Globus pallidus (tissue), 1 donor: ENCODE measurements at places on chromosomes 3 and 15.

GRCh38 chr3:140288595-140288994 lies 353.6 kb downstream of the CLSTN2 start:
- no peak for DNase-seq

DNA sequence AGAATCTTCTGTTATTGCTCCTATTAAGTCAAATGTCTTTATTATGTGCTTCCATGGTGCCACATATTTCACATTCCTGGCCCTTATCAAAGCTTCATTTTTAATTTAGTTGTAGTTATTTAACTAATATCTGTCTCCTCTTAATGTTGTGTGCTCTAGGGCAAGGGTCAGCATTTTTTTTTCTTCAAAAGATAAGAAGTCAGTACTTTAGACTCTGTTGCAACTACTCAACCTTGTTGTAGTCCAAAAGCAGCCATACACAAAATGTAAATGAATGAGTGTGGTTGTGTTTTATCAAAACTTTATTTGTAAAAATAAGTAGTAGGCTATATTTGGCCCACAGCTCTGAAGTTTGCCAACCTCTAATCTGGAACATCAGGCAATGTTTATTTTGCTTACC lies 394.7 kb upstream of the CBLB start:
- DNase-seq = no peak

GRCh38 chr3:115999613-116000012 lies 376.3 kb downstream of the GAP43 start:
- peak; percentile 12 for DNase-seq

GRCh38 chr3:99473321-99473751 lies 165.1 kb upstream of the COL8A1 start:
- DNase-seq = no peak

DNA sequence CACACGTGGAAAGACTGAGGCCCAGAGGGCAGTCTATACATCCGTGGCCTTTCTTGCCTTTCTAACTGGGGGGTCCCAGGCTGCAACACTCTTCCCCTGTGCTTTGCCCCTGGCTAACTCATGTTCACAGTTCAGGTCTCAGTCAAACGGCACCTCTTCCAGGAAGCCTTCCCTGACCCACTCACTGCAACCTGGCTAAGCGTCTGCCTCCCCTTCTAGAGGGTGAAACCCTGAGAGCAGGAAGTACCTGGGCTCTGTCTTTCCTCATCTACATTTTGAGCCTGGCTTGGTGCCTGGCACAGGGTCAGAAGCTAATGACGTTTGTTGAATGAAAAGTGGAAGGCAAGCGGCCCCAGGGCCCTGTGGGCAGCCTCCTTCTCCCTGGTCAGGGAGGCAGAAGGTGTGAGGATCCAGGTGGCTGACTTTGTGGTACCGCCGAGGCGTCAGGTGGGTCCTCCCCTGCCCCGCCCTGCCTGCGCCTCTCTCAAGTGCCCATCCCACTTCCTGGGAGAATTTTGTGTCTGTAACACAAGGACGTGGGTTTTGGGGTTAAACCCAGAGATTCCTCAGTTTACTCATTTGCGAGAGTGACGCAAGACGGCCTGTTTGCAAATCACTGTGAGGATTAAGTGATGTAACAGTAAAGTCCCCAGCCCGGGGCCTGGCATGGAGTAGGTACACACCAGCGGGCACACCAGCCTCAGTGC lies 32.1 kb downstream of the DNASE1L3 start:
- DNase-seq = no peak

- DNase-seq = no peak
Observed at GRCh38 chr3:112811131-112811884, 35.4 kb downstream of the CD200R1L start.

GRCh38 chr3:98445949-98446406 lies 17.0 kb upstream of the OR5K1 start:
- DNase-seq = no peak

- no peak for DNase-seq
Observed at GRCh38 chr15:38873158-38873557, 308.5 kb upstream of the RASGRP1 start.
